Muscle of leg (tissue), 16 donors: ENCODE measurements at places on chromosomes 2 and 18. TPM values are rescaled to one million over a fixed set of nuclear protein-coding genes. Genes with fewer than 3 reads are reported as not detected.
A peak's percentile ranks its signal among the peaks of the same experiment; 100 is the strongest.

GRCh38 chr2:222468346-222468745, 44.0 kb downstream of the SGPP2 start:
- peak; percentile 19 for DNase-seq

DNA sequence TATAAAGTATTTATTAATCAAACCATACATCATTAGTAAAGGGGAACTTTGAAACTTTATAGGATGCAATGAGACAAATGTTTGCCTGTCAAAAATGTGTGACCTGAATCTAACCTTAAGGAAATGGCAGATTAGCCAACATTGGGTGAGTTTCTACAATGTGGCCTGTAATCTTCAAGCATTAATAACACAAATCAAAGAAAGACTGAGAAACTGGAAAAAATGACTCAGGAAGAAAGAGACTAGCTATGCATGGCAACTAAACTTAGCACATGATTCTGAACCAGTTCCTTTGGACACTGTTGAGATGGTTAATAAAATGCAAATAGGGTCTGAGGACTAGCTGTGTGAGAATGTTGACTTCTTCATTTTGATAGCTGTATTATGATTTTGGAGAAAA, 628.6 kb upstream of the ID2 start:
- DNase-seq, result no peak

GRCh38 chr18:9364242-9364641, 29.7 kb downstream of the TWSG1 start:
- DNase-seq, result no peak

DNA sequence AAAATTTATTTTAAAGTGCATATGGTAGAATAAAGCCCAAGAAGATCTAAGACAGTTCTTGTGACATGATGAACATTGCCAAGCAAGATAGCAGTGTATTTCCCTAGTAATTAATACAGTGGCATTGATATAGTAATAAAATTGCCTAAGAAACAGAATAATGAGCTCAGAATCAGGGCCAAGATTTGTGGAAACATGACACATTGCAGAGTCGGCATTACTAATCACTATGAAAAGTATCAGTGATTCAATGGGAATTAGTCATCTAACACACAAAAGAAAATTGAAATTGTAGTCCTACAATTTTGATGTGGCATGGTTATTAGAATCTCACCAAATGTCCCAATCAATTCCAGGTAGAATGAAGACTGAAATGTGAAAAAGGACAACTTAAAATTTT, 243.0 kb upstream of the CYRIA start:
- no peak for DNase-seq

The CACNB4 gene
- total RNA-seq, result 7.2 TPM

DNA sequence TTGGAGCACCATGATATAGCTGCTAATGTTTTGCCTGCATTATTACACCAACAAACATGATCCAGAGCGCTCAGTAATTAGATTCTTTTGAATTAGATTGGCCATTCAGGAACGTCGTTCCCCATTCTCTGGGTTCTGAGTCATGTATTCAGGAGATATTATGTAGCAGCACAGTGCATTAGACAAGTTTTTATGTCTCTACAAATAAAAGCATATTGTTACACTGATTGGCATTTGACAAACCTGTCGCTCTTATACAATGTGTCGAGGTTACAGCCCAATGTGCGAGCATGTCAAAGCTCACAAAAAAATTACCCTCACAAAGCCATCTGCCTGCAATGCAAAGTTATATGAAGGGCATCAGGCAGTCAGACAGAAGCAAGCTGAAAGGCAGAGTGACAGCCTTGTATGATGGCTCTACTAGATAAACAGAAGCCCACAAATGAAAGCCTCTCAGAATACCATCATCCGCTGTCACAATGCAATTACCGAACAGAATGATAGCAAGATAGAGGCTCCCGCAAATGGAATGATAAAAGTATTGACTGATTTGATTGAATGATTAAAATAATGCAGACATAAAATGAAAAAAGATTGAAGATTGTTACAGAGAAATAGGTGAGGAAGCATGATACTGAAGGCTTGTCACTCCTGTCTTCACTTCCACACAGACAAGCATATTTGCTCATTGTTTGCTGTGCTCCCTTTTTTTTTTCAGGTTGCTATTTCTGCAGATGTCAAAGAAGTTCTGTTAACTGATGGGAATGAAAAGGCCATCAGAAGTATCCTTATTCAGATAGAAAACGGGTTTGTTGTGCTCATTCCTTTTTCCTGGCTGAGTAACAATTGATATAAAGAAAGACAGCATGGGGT, 234.6 kb upstream of the SIX3 start:
- DNase-seq, result no peak

The TRABD2A gene
- total RNA-seq, result 0.22 TPM

DNA sequence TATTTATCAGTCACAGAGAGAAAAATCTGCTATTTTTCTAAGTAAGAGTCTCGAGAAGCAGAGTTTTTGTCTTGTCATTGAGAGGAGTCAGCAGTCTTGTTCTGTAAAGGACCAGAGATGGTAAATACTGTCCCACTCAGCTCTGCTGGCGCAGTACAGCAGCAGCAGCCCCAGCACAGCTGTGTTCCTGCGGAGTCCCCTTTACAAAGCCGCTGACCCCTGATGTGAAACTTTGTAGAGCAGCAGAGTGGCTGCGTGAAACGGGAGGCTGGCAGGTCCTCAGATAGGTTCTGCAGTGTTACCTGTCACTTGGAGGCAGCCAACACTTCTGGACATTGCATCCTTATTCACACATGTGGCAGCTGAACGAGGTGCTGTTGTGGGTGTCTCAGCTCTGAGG, 45.2 kb downstream of the TMEM185B start:
- no peak for DNase-seq

- no peak for DNase-seq
These were observed 34.7 kb downstream of the ST6GAL2 start for GRCh38 chr2:106851087-106851874.

The ZDBF2 gene
- 15.4 TPM for total RNA-seq

GRCh38 chr2:206799083-206799482, 33.7 kb downstream of the FASTKD2 start:
- no peak for DNase-seq

The AMER3 gene
- total RNA-seq, result 0.09 TPM

- DNase-seq, result no peak
These were observed 275.1 kb upstream of the RND3 start for GRCh38 chr2:150762571-150762970.

DNA sequence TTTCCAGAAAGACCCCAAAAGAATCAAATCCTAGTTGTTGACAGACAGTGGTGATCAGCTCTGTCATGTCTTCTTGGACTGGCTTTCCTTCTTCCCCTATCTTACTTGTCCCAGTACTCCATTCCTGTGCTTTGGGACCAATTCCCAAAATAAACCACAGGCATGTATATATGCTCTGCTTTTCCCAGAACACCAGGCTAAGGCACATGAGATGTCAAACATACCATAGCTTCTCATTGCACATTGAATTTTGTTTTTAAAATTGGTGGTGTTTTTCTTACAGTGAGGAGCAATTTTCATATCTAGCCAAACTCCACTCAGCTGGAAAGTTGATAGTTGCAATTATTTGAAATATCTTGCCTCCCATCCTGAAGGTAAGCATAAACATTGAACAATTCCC, 88.9 kb upstream of the RGPD4 start:
- DNase-seq, result no peak

The CD226 gene
- total RNA-seq, result 0.53 TPM

The UGT1A6 gene
- total RNA-seq, result not detected

GRCh38 chr18:14963246-14963645, 215.3 kb downstream of the ANKRD30B start:
- DNase-seq, result no peak

DNA sequence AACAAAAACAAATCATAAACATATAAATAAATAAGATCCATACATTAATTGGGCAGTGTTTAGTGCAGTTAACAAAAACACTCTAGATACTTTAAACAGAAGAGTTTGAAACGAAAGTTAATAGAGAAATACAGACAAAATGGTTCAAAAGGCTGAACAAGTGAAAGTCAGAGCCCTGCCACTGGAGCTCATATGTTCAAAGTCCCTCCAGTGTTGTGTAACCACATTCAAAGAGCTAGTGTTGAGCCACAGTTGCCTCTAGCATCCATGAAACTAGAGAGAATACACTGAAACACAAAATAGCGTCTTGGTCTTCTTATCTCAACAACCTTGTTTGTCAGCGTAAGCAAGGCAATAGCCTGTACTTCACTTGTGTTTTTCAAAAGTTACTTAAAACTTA, 1309.8 kb upstream of the NRXN1 start:
- no peak for DNase-seq

- DNase-seq, result no peak
These were observed 288.9 kb upstream of the LYPD1 start for GRCh38 chr2:132958887-132959286.

DNA sequence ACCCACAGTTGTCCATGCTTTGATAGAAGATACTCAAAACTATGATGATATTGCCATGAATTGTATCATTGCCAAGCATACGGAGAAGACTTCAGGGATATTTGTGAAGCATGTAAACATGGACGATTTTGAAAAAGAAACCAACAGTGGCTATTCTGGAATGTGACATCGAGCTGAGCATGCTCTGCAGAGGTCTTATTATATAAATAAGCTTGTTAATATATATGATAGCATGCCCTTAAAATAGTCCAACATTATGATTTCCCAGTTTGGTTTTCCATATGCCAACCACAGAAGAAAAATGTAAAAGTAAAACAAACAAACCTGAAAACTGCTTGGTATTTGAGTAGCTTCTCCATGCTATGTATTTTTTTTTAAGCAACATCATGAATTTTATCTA, 159.1 kb downstream of the LNPK start:
- no peak for DNase-seq

DNA sequence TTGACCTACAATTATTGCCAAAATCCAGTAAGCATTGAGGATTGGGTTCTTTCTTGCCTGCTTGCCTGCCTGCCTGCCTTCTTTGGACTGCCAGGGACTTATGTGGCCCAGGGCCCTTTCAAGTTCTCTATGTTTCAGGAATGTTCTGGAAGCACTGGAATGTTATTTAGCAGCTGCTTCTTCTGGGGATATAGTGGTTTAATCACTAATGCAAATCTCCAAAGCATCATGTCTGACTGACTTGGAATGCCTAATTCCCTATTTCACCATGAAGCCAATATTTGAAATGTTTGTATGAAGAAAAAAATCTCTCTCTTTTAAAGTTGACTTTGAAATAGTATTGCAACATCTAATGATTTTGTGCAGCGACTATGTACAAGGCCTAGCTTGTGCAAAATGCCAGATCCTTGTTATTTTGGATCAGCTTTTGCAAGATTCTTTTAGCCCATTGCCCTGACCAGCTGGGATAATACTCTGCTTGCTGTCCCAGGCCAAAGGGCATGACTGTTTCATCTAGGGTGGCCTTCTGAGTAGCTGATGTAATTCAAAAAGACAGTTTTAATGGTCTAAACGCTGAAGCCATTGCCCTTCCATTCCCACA, 204.6 kb downstream of the RND3 start:
- DNase-seq, result peak; percentile 78

- no peak for DNase-seq
These were observed 9.6 kb upstream of the KCNG2 start for GRCh38 chr18:79787865-79788733.

The UGGT1 gene
- 28.8 TPM for total RNA-seq

GRCh38 chr2:49004036-49004626, 150.2 kb downstream of the FSHR start:
- peak; percentile 83 for DNase-seq

DNA sequence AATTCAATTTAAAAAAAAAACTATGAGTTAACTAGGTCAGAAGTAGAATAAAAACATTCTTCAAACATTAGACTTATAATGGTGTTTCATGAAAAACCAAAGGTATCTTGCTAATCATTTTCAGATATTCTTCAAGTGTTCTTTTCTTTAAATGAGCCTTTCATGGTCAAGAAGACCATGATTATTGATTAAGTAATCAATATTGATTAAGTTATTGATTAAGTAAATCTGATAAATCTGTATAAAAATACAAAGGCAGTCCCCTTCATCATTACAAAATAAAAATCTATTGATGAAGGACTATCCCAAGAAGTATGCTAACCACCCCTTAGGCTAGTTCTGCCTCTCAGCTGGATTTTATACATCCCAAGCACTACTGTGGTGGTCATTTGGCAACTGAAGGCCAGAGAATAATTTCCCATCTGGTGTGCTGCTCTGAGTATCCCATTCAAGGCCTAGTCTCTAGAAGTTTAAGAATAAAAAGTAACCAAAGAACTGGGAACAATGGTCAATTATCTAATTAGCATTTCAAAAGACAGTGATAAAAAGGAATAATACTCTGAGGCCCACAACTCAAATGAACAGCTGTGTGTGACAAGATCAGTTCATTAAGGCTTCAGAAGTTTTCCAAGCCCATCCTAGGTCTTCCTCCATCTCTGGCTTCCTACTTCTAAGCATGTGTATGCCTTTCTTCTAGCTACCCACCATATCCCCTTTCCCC, 63.5 kb downstream of the TCF4 start:
- no peak for DNase-seq

DNA sequence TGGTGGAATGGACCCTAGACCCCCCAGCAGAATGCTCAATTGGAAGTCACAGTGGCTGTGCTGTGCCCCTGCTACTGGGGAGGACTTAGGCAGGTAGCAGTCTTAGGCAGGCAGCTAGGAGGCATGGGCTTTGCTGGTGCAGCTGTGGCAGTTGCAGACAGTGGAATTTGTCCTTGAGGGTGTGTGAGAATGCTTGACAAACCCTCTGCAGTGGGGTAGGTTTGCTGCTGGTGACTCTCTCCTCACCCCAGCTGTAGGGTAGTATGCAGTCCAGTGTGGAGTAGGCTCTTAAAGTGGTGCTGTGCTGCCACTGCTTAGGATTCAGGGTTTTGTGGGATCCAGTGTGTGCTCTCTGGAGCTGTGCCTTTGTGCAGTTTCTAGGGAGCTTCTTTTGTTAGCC, 61.3 kb downstream of the NUP35 start:
- DNase-seq, result no peak

DNA sequence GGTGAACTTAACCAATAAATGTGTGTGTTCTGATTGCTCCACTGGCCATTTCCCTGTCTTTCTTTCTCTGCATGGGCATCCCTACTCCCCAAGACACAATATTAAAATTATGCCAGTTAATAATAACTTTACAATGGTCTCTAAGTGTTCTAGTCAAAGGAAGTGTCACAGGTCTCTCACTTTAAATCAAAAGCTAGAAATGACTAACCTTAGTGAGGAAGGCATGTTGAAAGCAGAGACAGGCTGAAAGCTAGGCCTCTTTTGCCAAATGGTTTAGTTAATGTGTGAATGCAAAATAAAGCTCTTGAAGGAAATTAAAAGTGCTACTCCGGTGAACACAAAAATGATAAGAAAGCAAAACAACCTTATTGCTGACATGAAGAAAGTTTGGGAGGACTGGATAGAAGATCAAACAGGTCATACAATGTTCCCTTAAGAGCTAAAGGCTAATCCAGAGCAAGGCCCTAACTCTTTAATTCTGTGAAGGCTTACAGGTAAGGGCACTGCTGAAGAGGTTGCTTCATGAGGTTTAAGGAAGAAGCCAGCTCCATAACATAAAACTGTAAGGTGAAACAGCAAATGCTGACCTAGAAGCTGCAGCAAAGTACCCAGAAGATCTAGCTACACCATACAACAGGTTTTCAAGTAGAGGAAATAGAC, 44.0 kb upstream of the ARHGAP15 start:
- DNase-seq, result no peak

GRCh38 chr18:36217348-36217747, 30.1 kb downstream of the MOCOS start:
- DNase-seq, result no peak
